ENCODE measurements at places on chromosomes 4 and X. TPM values are rescaled to one million over a fixed set of nuclear protein-coding genes. Genes with fewer than 3 reads are reported as not detected.

DNA sequence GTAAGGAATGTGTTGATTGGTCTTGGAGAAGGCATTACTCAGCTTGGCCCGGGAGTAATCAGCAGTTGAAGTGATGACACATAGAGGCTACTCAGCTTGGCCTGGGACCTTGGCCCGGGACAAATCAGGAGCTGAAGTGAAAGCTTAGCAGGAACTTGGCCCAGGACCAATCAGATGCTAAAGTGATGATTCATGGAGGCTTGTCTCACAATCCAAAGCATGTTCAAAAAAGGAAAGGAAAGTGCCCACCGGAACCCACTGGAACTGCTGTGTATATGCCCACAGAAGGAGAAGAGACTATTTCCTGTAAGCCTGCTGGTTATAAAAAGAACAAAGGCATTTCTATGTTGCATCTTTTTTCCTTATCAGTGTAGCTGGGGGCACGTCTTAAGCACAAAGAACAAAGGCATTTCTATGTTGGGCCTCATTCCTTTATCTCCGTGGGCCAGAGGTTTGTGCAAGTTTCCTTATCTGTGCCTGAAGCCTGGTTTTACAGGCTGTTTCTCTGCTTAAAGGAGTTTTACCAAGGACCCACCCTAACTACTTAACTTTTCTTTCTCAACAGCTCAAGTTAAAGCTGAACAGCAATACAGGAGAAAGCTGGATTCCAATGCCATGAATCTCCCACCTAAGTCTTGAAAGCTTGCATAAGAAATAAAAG, 1176.7 kb downstream of the NLGN4X start:
- DNase-seq, result no peak

- no peak for DNase-seq
These were observed 71.4 kb upstream of the STIM2 start for GRCh38 chr4:26789208-26789607.

The CXCL6 gene
- total RNA-seq, result not detected

The TCEAL7 gene
- total RNA-seq, result 2.6 TPM

The CYP4V2 gene
- total RNA-seq, result 35.4 TPM

All from upper lobe of right lung (tissue), 1 donor.